ENCODE measurements at places on chromosomes 3 and 15. TPM values are rescaled to one million over a fixed set of nuclear protein-coding genes. Genes with fewer than 3 reads are reported as not detected.
A peak's percentile ranks its signal among the peaks of the same experiment; 100 is the strongest.

PP2D1 gene
- total RNA-seq = not detected

DNA sequence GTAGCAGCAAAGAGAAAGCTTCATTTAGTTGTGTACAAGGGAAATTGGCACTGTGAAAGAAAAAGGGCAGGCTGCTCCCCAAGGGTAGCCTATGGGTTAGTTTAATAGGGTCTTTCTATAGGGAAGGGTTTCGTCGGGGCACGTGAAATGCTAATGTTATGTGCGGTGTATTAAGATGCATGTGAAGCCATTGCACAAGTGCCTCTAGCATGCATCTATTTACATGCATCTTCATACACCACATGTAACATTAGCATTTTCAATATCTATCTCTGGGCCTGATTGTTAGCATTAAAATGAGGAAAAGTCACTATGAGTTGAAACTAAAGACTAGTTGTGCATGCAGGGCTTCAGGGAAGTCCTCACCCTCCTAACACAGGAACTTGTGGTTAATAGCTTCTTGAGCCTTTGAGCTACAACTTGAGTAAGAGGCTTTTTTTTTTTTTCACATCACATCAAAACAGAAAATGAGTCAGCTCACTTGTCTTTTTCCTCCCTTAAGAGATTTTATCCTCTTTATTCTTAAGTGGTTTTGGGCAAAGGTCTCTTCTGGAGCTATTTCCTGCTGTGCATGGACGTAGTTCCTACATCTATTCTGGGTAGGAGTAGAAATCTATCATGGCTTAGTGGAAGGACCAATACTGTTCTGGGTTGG lies 613.4 kb downstream of the ZPLD1 start:
- no peak for DNase-seq
- H3K27ac ChIP-seq = no peak overlapping the region
- no peak overlapping the region for H3K4me3 ChIP-seq
- H3K4me1 ChIP-seq = no peaks in the 10 kb centered on the region

DNA sequence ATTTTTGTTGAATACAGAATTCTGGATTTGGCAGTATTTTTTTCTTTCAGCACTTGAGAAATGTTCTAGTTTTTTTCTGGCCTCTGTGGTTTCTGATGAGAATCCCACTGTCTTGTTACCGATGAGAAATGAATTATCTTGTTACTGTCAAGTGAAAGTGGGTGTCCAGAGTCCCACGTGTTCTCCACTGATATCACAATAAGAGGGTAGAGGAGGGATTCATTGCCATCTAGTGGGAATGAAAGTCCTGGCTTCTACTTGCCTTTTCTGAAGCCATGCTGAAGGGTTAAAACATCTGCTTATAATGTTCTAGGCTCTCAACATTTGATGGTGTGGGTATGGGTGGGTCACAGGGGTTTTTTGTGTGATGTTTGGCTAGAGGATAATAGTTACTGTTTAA lies 66.1 kb downstream of the SEC22A start:
- DNase-seq = no peak
- H3K27me3 ChIP-seq = no peaks in the 10 kb centered on the region
- peaks cover 19% of the 10 kb centered on the region for H3K36me3 ChIP-seq

DNA sequence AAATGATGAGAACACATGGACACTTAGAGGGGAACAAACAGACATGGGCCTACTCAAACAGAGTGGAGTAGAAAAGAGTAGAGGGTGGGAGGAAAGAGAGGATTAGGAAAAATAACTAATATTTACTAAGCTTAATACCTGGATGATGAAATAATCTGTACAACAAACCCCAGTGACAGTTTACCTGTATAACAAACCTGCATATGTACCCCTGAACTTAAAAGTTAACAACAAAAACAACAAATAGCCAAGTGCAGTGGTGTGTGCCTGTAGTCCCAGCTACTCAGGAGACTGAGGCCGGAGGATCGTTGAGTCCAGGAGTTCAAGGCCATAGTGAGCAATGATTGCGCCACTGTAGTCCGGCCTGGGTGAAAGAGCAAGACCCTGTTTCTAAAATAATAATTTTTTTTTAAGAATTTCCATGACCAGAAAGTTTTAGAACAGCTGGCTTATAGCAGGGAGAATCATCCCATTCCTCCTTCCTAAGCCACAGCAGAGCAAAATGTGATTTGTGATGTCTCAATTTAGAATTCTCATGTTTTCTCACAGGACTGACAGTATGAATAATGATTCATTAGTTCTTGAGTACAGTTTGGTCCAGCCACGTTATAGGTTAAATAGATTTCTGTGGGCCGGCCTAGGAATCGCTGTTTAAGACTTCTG lies 150.0 kb downstream of the ZNF609 start:
- H3K4me3 ChIP-seq = no peak overlapping the region
- DNase-seq = no peak
- no peaks in the 10 kb centered on the region for H3K27me3 ChIP-seq
- peaks cover 8% of the 10 kb centered on the region for H3K36me3 ChIP-seq

DNA sequence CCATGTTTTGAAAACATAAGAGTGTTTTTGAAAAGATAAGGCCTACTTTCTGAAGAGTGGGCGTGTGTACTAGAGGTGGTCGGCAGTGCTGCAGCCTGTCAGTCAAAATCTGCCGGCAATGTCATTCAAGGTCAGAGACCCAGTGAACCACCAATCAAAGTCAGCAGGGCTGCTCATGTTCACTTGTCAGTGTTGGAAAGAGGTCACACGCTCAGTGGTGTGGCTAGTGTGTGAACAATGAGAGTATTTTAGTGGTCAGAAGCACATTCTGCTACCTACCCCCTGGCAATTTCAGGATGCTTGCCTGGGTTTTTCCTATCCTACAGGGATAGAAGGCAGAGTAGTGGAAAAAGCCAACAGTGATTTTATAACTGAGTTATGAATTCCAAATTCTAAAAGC lies 278.5 kb upstream of the ONECUT1 start:
- no peaks in the 10 kb centered on the region for H3K4me1 ChIP-seq
- peaks cover 1% of the 10 kb centered on the region for H3K27me3 ChIP-seq
- no peaks in the 10 kb centered on the region for H3K36me3 ChIP-seq
- no peak for DNase-seq

CX3CR1 gene
- 0.60 TPM for total RNA-seq

DNA sequence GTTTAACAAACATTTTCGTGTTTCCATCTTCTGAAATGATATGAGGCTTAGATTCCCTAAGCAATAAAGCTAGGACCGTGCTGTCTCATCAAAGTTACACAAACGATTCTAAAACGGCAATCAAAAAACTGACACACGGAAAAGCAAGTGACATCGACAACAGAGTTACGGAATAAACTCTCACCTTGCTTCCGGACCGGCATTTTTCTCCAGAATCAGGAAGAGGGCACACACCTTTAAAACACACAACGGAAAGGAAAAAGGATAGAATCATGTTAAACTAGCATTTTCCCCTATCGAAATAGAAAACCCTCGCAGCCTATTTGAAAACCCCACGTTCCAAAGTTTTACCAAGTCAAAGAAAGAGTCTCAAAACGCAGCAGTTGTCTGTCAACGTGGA lies 1.4 kb downstream of the DLG1 start:
- peaks cover 41% of the 10 kb centered on the region for H3K4me1 ChIP-seq
- H3K27ac ChIP-seq = peak overlapping the region; percentile 92

DNA sequence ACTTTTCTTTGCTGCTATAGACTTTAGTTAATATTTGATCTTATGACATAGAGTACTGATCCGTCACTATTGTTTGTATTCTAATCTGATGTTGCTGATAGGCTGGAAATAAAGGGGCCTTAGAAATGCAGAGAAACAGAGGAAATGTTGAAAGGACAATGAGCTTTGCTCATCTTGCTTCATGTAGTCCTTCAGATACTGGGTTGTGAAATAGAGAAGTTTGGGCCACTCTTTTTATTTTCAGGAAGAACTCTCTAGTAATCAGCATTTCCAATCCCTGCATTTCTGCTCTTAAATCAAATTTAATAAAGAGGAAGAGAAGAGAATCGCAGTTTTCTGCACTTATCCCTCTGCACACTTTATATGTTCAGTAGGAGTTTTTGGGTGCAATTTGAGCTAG lies 192.8 kb upstream of the THBS1 start:
- H3K4me3 ChIP-seq = no peak overlapping the region
- DNase-seq = no peak
- no peaks in the 10 kb centered on the region for H3K4me1 ChIP-seq
- peaks cover 11% of the 10 kb centered on the region for H3K27me3 ChIP-seq

GRCh38 chr3:195918176-195918575 lies 9.8 kb upstream of the TNK2 start:
- no peak overlapping the region for H3K4me3 ChIP-seq
- DNase-seq = no peak
- no peaks in the 10 kb centered on the region for H3K36me3 ChIP-seq
- H3K4me1 ChIP-seq = peaks cover 13% of the 10 kb centered on the region
- H3K27ac ChIP-seq = no peak overlapping the region
- H3K27me3 ChIP-seq = peaks cover 9% of the 10 kb centered on the region

EPHB3 gene
- 0.12 TPM for total RNA-seq

GRCh38 chr3:144221761-144222160 lies 250.1 kb downstream of the DIPK2A start:
- DNase-seq = no peak
- H3K4me3 ChIP-seq = no peak overlapping the region
- no peaks in the 10 kb centered on the region for H3K27me3 ChIP-seq
- no peak overlapping the region for H3K27ac ChIP-seq
- no peaks in the 10 kb centered on the region for H3K4me1 ChIP-seq

GRCh38 chr15:76070921-76071635 lies 11.3 kb downstream of the TMEM266 start:
- DNase-seq = no peak
- no peak overlapping the region for H3K27ac ChIP-seq
- H3K36me3 ChIP-seq = no peaks in the 10 kb centered on the region
- peaks cover under 1% of the 10 kb centered on the region for H3K4me1 ChIP-seq

DNA sequence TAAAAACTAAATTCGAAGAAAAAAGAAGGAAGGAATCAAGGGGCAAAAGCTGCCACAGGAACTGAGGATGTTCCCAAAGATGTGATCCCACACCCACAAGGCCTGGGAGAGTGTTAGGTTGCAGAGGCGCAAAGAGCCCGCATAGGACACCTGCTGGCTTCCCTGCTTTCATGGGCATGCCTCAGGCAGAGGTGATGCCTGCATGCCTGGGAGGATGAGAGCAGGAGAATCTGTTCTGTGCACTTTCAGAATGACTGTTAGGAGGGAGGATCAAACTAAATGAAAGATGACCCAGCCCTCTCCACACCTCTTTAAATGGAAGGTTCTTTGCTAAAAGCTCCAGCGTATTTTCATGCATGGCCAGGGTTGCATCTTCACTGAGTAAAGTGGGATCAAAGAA lies 162.4 kb downstream of the PLCL2 start:
- no peak for DNase-seq
- H3K27me3 ChIP-seq = no peaks in the 10 kb centered on the region
- no peak overlapping the region for H3K4me3 ChIP-seq
- H3K4me1 ChIP-seq = peaks cover 29% of the 10 kb centered on the region
- H3K36me3 ChIP-seq = peaks cover 83% of the 10 kb centered on the region
- no peak overlapping the region for H3K27ac ChIP-seq

DNA sequence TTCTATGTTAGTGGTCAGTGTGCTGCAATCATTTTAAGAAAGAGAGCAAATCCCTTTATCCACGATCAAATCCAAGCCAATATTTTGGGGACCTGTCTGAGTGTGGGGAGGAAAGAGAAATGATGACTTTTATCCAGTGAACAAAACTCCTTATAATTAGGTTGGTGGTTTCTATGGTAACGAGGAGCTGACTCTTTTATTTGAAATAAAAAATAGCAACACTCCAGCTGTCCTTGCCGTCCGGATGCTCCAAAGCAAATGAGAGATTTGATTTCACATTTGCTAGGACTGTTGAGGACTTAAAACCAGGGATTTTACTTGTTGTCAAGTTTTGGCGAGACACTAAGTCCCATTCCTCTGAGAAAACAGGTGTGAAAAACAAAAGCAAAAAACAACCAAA lies 154.0 kb upstream of the PRICKLE2 start:
- no peaks in the 10 kb centered on the region for H3K36me3 ChIP-seq
- no peaks in the 10 kb centered on the region for H3K4me1 ChIP-seq
- DNase-seq = no peak
- no peak overlapping the region for H3K4me3 ChIP-seq
- peaks cover 3% of the 10 kb centered on the region for H3K27me3 ChIP-seq
- no peak overlapping the region for H3K27ac ChIP-seq

MESD gene
- 34.3 TPM for total RNA-seq

PAQR5 gene
- total RNA-seq = not detected

DNA sequence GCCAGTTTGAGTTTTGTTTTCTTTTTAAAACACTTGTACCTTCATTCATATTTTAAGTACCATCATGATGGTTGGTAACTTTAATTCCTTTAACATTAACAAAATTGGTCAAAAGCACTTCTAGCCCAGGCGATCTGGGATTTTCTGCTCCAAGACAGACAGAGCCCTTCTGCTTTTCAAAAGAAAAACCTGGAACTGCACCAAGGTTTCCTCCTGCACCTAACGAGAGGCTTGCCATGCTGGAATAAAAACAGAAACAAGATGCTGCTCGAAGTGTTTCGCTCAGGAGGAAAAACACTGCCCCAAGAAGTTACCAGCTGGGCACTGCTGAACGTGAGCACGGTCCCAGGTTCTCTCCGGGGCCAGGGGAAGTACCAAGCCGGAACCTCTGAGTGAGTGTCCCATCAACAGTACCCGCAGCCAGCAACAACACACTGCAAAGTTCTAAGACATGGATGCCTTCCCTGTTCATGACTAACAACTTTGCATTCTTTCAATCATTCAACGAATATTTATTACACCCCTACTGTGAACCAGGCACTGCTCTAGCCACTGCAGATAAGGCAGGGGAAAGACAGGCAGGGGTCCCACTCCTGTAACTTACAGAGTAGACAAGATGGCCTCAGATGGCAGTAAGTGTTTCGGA lies 98.8 kb downstream of the XXYLT1 start:
- no peaks in the 10 kb centered on the region for H3K27me3 ChIP-seq
- peaks cover 1% of the 10 kb centered on the region for H3K4me1 ChIP-seq
- no peak overlapping the region for H3K4me3 ChIP-seq
- no peaks in the 10 kb centered on the region for H3K36me3 ChIP-seq
- H3K27ac ChIP-seq = no peak overlapping the region
- no peak for DNase-seq

P2RY1 gene
- total RNA-seq = 0.19 TPM

DNA sequence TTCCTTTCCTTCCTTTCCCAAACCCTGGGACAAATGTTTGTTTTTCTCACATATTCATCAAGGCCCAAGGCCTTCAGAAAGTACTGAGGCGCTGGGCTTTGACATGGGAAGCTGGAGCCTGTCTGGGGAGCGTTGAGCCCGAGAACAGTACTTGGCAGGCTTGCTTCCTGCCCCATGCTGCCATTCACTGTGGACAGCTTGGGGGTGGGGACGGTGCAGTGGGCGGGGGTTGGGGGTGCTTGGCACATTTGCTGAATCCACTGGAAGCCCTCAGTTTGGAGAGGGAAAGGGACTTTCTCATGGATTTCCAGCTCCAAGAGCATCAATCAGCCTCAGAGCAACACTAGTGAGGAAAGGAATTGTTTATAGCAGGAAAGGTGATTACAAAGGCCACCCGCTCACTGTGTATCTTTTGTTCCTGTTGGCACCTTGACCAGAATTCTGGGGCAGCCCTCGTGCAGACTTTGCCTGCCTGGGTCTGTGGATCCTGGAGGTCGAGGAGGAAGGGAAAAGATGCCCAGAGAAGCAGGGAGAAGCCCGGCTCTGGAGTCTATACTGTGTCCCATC lies 199.8 kb upstream of the RGMA start:
- H3K27ac ChIP-seq = no peak overlapping the region
- H3K36me3 ChIP-seq = no peaks in the 10 kb centered on the region
- DNase-seq = no peak
- H3K27me3 ChIP-seq = peaks cover 10% of the 10 kb centered on the region
- no peak overlapping the region for H3K4me3 ChIP-seq

RTP1 gene
- not detected for total RNA-seq

All from activated CD4-positive, alpha-beta T cell treated with anti-CD3 and anti-CD28 coated beads, Interleukin-2, amount 10 ng/mL, durations not matched to agents 7 days and 5 days (primary cell).